ENCODE measurements at places on chromosomes 2 and 18.

DNA sequence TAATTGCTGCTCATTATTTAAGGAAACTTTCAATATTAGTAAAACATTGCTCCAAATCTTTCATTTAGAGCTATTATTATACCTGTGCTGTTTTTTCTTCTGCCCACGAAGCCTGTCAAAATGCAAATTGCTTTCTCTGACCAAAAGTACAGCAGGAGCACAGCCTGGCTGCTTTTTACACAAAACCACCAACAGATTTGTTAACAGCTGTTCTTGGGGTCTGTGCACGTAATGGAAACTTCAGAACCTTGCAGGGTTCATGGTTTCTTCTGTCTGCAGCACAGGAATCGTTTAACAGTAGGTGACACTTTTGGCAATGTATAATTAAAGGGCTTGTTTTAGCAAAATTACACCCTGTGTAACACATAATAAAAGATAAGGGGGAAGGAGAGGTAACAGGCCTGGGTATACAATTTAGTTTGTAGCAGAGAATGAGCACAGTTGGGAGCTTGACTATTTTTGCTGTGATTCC lies 447.3 kb downstream of the KCNJ3 start:
- DNase-seq, result no peak

DNA sequence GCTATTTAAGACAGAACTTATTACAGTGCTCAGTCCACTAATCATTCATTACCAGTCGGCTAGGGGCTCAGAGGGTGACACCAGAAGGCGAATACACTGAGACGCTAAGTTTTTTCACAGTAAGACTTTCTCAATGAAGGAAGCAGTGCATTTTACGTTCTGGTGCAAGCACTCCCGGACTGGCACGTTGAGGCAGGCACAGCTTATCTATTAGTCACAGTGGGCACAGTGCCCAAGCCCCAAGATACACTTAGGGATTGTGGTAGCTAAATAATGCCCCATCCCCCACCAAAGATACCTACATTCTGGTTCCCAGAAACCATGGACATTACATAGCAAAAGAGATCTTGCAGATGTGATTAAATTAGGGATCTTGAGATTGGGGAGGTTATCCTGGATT lies 32.6 kb upstream of the BCL11A start:
- DNase-seq, result no peak

- DNase-seq, result no peak
Observed at GRCh38 chr2:185284696-185285095, 453.9 kb upstream of the FSIP2 start.

- DNase-seq, result no peak
Observed at GRCh38 chr2:4522498-4523421, 819.4 kb downstream of the DCDC2C start.

DNA sequence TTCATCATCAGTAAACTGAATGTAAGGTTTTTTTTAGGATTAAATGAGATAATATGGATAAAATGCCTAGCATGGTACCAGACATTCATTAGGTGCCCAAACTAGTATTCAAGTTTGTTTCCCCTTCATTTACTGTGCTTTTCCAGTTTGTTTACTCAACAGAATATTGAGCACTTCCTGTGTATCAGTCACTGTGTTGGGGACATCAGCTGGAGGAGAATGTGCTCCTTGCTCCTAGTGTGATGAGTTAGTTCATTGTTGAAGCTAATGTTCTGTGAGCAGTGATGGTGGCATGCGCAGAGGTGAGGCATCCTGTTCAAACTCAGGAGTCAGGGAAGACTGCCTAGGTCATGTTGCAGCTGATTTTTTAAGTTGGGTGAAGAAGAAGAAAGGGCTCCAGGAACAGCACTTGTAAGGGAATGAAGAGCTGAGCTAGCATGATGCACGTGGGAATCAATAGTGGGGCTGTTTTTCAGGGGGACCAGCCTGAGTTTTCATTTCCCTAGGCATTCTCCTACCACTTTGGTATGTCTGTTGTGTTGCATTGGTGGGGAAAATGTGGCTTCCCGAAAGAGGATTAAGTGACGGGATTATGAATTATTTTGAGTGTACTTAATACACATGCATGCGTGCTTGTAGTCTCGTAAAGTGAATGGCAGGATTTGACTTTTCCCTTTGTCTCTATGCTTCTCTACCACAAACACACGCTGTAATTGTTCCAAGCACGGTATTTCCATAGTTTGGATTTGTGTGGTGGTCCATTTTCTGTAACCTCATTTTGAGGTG lies 23.7 kb downstream of the TTLL4 start:
- no peak for DNase-seq
